ENCODE measurements at places on chromosomes 7 and 10. TPM values are rescaled to one million over a fixed set of nuclear protein-coding genes. Genes with fewer than 3 reads are reported as not detected.

Gene SPDYE3
- total RNA-seq = not detected

Gene VWDE
- total RNA-seq = 1.3 TPM

Gene MKLN1
- total RNA-seq = 47.1 TPM

Gene AFAP1L2
- 11.6 TPM for total RNA-seq

DNA sequence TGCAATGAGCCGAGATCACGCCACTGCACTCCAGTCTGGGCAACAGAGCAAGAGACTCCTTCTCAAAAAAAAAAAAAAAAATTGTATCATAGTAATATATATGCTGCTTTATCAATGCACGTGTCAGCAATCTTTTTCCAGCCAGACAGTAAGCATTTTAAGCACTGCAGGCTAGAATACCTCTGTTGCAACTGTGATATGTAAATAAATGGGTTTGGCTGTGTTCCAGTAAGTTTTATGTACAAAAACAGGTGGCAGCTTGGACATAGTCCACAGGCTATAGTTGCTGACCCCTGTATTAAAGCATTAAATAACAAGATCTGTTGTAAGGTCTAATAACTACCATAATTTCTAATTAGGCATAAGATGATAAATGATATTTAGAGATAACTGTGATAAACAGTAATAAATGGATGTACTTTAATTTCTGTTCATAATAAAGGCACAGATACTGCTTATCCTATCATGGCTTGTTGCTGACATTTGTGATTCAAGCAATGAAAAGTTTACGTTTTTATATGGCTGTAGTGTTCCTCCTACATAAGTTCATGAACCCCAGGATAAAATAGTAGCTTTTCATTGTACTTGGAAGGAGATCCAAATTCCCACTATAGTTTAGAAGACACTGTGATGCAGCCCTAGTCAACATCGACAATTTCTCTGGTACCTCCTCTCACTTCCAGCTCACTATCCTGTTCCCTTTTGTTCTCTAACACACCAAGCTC lies 161.4 kb downstream of the ELMO1 start:
- DNase-seq = peak; percentile 12

DNA sequence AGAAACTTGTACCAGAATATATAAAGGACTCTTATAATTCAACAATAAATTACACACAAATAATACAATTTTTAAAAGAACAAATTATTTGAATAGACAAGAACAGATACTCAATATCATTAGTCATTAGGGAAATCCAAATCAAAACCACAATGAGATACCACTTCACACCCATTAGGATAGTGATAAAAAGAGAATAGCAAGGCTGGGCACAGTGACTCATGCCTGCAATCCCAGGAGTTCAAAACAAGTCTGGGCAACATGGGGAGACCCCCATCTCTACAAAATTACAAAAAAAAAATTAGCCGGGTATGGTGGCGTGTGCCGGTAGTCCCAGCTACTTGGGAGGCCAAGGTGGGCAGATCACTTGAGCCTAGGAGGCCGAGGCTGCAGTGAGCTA lies 52.2 kb upstream of the KCNIP2 start:
- DNase-seq = no peak

GRCh38 chr10:119101366-119102098 lies 2.4 kb upstream of the DENND10 start:
- no peak for DNase-seq

All from mucosa of descending colon (tissue), 3 donors.